ENCODE measurements at places on chromosomes 2 and 18. TPM values are rescaled to one million over a fixed set of nuclear protein-coding genes. Genes with fewer than 3 reads are reported as not detected.

GRCh38 chr2:99806758-99807157 is 316.9 kb upstream of the REV1 start:
- DNase-seq = no peak

GRCh38 chr18:63192126-63192884 is 127.3 kb downstream of the BCL2 start:
- DNase-seq = no peak

GRCh38 chr2:197378494-197379307 is 56.1 kb downstream of the SF3B1 start:
- peak; percentile 66 for DNase-seq

DNA sequence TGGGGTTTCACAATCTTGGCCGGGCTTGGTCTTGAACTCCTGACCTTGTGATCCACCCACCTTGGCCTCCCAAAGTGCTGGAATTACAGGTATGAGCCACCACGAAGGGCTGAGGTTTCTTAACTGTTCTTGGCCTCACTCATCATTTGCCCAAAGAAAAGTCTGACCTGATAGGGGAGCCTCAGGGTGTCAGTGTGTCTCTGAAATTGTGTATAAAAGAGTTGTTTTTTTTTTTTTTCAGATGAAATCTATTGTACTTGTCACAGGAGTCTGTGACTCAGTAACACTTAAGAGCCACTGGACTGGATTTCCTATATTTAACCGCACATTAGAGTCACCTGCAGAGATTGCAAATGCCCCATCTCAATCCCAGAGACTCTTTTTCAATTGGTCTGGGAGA is 16.9 kb downstream of the PMAIP1 start:
- DNase-seq = no peak

- no peak for DNase-seq
Observed at GRCh38 chr18:67451960-67452359, 64.6 kb downstream of the DSEL start.

GRCh38 chr2:20916604-20917286 is 93.8 kb upstream of the LDAH start:
- DNase-seq = peak; percentile 68

DNA sequence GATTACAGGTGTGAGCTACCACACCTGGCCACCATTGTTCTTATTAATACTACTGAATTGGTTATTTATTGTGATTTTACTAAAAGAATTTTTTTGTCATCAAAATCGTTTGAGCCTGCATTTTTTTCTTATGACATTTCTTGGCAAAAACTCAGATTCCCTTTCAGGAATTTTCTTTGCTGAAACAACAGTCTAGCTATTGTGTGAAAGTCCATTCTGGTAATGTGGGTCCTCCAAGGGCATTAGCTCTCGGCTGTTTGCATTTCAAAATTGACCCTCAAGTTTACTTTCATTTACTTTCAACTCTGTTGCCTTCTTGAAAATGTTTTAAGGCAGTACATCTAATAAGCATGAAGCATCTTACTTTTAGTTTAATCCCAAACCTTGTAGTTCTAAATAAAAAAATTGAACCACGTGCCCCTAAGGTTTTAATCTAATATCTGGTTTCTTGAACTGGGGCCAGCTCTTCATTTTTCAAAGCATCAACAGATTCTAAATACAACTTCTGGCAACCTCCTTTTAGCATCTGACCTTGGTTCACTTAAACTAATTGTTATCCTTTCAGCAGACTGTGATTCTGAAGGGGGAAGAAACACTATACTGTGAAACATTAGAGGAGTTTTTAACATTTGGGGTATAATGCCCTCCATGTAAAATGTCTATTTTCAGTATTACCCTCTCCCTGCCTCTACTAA is 325.2 kb upstream of the RAB12 start:
- no peak for DNase-seq

- no peak for DNase-seq
Observed at GRCh38 chr2:169895294-169895985, 68.2 kb downstream of the UBR3 start.

DNA sequence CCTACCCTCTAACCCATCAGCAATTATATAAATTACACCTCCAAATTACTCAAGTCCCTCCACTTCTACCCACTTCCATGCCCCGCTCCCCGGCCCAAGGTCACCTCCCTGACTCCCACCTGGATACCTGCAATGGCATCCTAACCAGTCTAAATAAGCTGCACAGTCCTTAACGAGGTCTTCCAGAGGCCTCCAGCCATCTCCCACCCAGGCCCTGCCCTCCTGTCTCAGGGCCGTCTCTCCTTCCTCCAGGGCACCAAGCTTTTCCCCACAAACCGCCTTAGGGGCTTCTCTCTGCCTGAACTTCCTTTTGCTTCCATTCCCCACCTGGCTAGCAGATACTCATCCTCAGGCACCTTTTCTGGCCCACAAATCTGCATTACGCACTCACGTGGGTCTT is 4.8 kb downstream of the L3MBTL4 start:
- no peak for DNase-seq

DNA sequence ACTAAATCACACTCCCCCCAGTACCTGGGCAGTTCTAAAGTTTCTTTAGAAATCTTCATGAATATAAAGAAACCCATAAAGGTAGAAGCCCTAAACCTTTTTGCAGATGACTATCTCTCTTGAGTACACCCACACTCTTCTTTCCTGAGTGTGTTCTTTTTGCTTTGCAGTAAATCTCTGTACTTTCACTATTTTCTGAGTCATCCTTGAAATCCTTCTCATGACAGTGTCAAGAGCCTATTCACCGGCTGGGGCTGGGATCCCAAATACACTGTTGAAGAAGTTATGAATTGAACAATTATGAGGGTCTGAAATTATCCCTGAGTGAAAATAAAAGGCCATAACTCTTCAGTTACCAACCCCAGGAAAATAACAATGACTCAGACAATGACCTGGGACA is 133.9 kb upstream of the CCDC195 start:
- DNase-seq = no peak

GRCh38 chr18:32930695-32931301 is 158.0 kb upstream of the KLHL14 start:
- DNase-seq = peak; percentile 62

- DNase-seq = peak; percentile 34
Observed at GRCh38 chr18:53567929-53568574, 656.4 kb downstream of the MBD2 start.

DNA sequence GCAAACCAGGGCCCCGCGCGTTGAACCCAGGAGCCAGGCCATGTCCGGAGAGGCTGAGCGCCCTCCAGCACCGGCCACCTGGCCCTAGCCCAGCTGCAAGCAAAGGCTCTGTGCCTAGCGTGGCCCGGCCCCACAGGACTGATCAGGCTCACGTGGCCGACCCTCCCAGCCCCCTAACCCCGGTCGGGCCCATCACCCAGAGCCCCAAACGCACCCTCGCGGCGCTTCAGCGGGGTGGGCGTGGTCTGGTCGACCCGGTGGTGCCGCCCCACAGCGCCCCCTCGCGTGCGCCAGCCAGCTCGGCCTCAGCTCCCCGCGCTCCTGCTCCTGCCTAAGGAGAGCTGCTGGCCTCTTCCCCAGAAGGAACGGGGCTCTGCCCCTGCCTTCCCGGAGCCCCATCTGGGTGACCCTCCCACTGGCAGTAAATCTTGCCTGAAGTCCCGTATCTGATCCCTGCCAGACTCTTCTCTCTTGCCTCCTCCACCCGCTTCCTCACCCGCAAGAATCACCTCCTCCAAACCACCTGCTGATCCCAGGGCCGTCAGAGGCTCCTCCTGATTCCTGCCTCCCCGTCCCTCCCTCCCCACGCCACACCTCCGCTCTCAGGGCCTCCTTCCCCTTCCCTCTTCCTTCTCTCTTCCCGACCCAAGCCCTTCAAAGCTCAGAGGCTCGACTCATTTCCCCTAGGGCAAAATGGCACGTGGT is 12.3 kb upstream of the TEX51 start:
- DNase-seq = peak; percentile 85

DNA sequence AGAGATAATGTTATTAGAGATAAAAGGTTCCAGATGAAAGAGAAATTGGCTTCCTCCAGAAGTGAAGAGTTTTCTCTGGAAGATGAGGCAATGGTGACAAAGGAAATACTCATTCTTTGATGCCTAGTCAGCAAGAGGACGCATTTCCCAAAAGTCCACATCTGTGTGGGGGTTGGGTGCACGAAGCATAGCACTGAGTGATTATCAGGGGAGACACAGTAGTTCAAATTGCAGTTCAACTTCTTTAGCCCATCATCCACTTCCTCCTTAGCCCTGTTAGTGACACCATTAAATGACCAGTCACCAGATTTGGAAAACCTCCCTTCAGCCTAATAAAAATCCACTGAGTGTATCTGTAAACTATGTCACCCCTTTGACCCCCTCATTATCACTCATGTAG is 80.9 kb upstream of the PHLPP1 start:
- DNase-seq = no peak

PFN4 gene
- 0.24 TPM for total RNA-seq
